ENCODE measurements at places on chromosomes 7 and 10.
A peak's percentile ranks its signal among the peaks of the same experiment; 100 is the strongest.

GRCh38 chr7:133934262-133934976 is 192.7 kb upstream of the LRGUK start:
- DNase-seq, result no peak

GRCh38 chr10:69096045-69096444 is 8.1 kb downstream of the SRGN start:
- DNase-seq, result no peak

DNA sequence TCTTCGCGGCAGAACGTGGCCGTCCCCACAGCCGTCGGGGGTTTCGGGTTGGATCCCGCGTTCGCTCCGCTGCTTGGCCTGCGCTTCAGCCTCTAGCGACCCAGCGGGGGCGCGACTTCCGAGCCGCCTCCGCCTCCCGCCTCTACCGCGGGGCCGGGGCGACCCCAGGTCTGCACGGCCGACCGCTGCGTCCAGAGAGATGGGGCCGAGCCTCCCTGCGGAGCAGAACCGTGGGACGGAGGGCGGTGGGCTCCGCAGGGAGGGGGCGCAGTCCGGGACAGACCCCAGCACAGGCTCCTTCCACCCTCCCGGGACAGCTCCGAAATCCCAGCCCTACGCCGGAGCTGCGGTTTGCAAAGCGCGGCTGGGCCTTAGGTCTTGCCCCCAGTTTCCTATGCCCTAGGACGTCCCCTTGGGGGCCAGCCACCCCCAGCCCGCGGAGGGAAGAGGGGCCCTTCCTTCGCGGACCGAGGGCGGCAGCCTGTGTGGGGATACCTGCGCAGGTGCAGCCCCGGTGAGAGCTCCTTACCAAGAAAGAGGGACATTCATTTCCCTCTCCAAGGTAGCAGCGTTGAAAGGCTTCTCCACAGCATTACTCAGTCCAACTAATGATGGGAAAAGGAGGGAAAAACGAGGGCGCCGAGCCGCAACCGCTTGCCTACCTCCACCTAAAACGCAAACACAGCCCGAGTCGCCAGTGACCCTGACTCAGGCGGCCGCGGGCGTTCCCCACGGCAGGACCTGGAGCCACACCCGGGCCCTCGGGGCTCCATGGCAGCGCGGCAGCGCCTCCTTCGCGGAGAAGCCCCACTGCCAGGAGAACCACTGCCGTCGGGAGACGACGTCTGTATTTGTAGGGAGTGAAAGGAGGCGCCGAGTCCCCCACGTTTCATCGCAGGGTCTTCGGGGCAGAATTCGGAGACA is 115.7 kb downstream of the BMS1 start:
- DNase-seq, result no peak

DNA sequence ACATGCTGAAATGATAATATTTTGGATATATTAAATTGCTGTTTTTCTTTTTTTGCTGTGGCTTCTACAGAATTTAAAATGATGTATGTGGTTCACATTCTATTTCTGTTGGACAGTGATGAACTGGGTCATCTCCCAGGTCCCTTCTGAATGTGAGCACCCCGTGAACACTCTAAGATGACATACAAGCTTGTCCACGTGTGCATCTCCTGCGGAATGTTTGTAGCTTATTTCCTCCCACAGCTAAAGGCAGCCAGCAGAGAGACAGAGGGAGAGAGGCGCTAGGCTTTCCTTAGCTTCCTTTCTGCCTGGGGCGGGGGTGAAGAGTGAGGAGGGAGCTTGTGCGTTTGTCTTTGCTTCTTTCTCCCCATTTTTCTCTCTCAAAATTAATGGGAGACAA is 219.1 kb downstream of the EMX2 start:
- no peak for DNase-seq

DNA sequence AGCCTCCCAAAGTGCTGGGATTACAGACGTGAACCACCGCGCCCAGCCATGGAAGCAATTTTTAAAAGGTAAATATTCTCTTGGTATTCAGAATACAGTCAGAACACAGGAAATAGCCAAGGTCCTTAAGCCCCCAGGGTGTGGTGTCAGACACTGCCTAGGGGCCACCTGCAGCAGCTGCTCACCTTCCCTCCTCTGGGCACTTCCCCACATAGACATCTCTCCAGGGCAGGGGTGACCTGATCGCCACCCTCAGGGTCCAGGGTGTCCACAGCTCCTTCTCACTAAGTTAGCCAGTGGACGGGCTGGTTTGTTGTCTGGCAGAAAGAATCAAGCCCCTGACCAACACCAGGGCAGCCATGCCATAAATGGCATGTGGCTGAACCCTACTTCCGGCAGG is 15.9 kb downstream of the URGCP start:
- no peak for DNase-seq

DNA sequence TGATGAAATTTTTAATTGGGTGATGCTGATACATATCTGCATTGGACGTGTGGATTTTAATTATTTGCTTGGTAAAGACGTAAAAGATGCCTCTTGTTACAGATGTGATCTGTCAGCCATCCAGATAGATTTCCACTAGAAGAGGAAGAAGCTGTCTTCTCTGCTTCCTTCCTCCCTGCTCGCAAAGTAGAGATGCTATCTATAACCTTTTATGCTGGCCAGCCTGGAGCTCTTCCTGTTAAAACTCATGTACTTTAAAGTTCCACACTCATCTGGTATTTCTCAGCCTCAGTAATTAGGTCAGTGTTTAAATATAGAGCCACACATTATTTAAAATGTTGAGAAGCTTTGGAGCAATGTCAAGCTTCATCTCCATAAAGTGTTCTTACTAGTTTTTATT is 51.2 kb upstream of the TMEM229A start:
- DNase-seq, result peak; percentile 8

Data from cerebellar cortex (tissue), 1 donor.